ENCODE measurements at places on chromosomes 7 and 10.

- no peak for DNase-seq
These were observed 199.2 kb downstream of the MALRD1 start for GRCh38 chr10:19247843-19248242.

GRCh38 chr7:91520645-91521044 lies 256.4 kb downstream of the FZD1 start:
- no peak for DNase-seq

DNA sequence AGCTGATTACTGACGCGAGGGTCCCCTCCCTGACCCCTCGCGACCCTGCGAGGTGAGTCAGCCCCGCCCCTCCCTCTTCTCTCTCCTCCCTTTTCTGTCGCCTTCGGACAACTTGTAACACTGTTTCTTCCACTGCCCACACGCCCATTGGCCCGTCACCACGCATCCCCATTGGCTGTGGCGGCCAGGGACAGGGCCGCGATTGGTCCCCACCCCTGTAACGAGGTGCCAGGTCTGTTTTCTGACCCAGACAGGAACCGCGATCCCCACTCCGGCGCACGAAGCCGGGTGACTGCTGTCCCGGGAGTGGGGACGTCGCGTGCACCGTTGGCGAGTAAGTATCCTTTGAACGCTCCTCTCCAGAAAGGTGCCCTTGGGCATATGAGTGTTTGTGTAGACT lies at the start of gene STRA8:
STRA8 (plus strand) TSS at position 269 of the 400 bp plus-strand sequence. CDS start 6,687 bp downstream, outside the sequence.
- no peak for DNase-seq

GRCh38 chr7:133590795-133591194 lies 337.9 kb downstream of the EXOC4 start:
- DNase-seq = no peak

DNA sequence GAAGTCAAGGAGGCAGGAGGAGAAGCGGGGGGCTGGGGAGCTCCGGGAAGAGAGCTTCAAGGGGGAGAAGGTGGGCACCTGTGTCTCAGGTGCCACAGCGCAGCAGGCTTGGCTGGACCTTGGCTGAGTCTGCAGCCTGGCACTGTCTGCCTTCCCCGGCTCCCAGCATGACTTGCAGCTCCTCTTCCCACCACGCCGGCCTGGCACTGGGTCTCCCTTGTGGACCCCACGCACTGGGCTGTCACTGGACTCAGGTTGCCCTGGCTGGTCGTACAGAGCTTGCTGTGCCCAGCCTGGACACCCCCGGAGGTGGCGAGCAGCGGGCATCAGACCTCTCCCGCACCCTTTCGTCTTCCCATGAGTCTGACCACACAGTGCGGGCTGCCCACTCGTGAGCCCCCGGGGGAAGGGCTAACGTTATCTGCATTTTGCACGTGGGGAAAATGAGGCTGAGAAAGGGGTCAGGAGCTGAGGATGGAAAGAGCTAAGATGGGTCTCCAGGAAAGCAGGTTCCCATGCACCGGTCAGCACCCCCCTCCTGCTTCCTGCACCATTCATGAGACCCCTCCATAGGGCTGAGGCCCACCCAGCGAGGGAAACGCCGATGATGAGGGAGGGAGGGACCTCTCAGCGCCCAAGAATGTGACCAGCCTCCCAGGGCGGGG lies 40.3 kb upstream of the PSMG3 start:
- DNase-seq = no peak

DNA sequence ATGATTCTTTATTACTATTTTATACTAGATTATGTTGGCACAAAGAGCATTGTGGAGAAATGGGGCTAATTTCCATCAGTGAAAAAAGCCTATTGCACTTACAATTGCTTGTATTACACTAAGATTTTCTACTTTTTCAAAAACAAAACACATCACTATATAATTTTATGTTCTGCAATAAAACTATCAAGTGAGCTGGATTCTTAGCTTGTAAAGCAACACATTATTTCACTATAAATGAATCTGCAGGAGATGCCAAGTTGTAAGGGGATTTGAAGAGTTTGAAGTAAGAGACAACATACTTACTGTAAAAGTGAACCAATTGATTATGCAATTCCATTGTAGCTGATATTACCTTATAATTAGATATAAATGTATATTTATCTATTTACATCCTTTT lies 333.3 kb upstream of the SEMA3D start:
- no peak for DNase-seq

DNA sequence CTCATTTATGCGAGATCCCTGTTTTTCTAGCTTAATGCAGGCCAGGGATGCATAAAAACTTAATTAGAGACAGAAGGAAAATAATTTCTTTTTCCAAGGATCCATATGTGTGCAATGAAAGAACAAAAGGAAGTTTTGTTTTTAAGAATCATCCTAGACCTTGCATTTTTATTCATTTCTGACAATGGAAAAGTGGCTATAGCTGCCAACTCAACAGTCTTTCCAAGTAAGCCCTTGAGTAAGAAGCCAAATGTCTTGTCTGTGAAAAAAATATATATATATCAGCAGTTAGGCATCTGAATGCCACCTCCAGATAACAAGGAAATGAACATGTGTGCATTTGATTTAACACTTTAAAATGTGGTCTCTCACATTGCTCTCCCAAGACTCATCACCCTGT lies 1397.6 kb downstream of the GATA3 start:
- no peak for DNase-seq

DNA sequence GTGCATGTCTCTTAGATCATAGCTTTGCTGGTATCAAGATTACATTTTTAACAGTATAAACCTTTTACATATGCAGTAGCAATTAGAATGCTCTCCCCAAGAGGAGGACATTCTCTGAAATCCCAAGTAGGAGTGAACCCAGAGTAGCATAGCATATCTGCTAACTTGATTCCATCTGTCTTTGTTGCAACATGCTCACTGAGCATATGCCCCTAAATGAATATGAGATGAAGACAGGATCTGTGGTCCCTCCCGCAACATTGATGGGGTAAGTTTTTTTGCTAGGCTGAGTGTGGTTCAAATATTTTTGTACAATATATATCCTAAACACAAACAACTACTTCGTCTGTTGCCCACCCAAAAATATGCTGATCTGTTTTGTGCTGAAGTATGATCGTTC lies 534.2 kb upstream of the C7orf33 start:
- no peak for DNase-seq

- no peak for DNase-seq
These were observed 188.1 kb upstream of the MYO3A start for GRCh38 chr10:25745976-25746375.

All from activated CD8-positive, alpha-beta memory T cell treated with anti-CD3 and anti-CD28 coated beads for 4 hours (primary cell).